ENCODE measurements at places on chromosomes 5 and 9.
A peak's percentile ranks its signal among the peaks of the same experiment; 100 is the strongest.

DNA sequence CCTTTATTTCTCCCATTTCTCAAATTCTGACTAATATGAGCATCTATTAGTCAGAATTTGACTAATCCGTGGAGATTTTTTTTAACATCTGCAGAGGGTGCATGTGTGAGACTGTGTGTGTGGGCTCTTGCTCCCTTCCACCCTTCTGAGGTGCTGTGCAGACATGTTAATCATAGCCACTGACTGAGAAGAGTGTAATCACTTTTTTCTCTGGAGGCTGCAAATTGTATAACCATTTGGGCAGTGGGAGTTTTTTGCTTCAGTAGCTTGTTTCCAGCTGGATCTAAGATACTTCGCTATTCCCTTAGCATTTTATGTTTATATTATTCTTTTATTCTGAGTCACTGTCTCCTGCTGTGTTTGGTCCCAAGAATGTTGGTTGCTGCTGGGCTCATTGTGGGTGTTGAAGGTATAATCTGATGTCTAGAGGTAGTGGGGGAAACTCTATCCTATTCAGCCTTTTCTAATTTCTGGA is 66.2 kb downstream of the ARHGEF28 start:
- no peak for DNase-seq

GRCh38 chr5:177099422-177100093 is 12.8 kb downstream of the FGFR4 start:
- DNase-seq: peak; percentile 88

- DNase-seq: no peak
Measured at GRCh38 chr5:168292786-168293696, 1.6 kb downstream of the WWC1 start.

DNA sequence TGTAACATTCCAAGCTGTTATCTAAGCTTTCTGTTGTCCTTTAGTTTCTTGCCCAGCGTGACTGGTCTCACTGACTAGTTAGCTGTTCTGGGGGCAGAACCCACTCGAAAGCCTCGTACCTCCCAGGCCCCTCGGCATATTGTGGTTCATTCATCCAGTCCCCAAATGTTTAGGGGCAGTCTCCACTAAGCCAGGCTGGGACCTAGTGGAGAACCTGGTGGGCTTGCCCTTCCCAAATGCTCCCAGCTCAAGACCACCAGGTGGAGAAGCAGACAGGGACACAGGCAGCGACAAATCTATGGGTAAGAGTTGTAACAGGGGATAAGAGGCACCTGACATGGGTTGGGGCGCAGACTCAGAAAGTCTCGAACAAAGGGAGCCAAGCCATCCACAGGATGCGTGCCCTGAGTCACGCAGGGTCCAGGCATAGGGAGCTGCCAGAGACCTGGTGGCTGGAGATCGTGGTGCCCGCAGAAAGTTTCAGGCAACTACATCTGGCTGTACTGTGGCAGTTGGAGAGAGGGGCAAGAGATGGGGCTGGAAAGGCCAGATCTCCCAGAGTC is 851 bp upstream of the EEIG1 start:
- DNase-seq: no peak

Data from NCI-H345 (cell line).